Naive thymus-derived CD4-positive, alpha-beta T cell (primary cell): ENCODE measurements at places on chromosomes 5 and 9. TPM values are rescaled to one million over a fixed set of nuclear protein-coding genes. Genes with fewer than 3 reads are reported as not detected.
A peak's percentile ranks its signal among the peaks of the same experiment; 100 is the strongest.

The PCDHGB4 gene
- polyA plus RNA-seq = not detected

GRCh38 chr9:127004946-127005769 lies 90.6 kb downstream of the RALGPS1 start:
- peak; percentile 65 for DNase-seq

GRCh38 chr9:115591584-115591984 lies 473.6 kb upstream of the TNC start:
- DNase-seq = no peak

The PCDHB9 gene
- polyA plus RNA-seq = not detected

DNA sequence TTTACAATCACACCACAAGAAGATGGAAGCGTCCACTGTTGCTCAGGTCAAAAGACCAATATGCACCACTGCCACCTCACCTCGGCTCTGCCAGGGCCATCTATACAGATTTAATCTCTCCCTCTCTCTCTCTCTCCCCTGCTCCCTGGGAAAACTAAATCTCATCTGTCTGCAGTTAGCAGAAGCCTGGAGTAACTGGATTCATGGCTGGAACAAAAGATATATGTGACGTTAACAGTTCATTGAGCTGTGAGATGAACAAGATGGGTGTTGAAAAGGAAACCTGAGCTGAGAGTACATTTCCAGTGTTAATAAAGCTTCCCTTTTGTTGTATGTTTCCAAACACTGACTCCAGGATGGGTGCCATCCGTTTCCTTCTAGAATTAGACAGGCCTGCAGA lies 369.7 kb downstream of the CDK5RAP2 start:
- no peak for DNase-seq

- no peak for DNase-seq
Measured at GRCh38 chr9:129146441-129146941, 31.6 kb downstream of the IER5L start.
